ENCODE measurements at places on chromosomes 7 and 10. TPM values are rescaled to one million over a fixed set of nuclear protein-coding genes. Genes with fewer than 3 reads are reported as not detected.

The SPDYE5 gene
- total RNA-seq: not detected

The ALOX5 gene
- not detected for total RNA-seq

The TUBB8 gene
- 0.22 TPM for total RNA-seq

The ZNF804B gene
- total RNA-seq: not detected

The PHKG1 gene
- total RNA-seq: not detected

The SRRM3 gene
- 0.27 TPM for total RNA-seq

The GRID1 gene
- total RNA-seq: not detected

The RBM17 gene
- total RNA-seq: 15.5 TPM

The PARG gene
- total RNA-seq: 24.9 TPM

The CRHR2 gene
- total RNA-seq: not detected
